ENCODE measurements at places on chromosomes 1 and 21. TPM values are rescaled to one million over a fixed set of nuclear protein-coding genes. Genes with fewer than 3 reads are reported as not detected.

The DIO1 gene
- total RNA-seq: not detected

The IARS2 gene
- total RNA-seq: 50.7 TPM

The TACSTD2 gene
- total RNA-seq: 9.7 TPM

The PRAMEF12 gene
- not detected for total RNA-seq

The TRIM46 gene
- 6.4 TPM for total RNA-seq

The PNRC2 gene
- 73.3 TPM for total RNA-seq

The PBX1 gene
- 120 TPM for total RNA-seq

The ITLN1 gene
- not detected for total RNA-seq

The CCDC30 gene
- 0.13 TPM for total RNA-seq

The AQP10 gene
- under 0.01 TPM for total RNA-seq

The CCDC27 gene
- total RNA-seq: not detected

The RIPPLY3 gene
- total RNA-seq: not detected

The RAB3B gene
- total RNA-seq: 3.9 TPM

The SARS1 gene
- total RNA-seq: 183 TPM

The VSIG8 gene
- total RNA-seq: not detected

The EDARADD gene
- 0.48 TPM for total RNA-seq

The DIRAS3 gene
- total RNA-seq: 48.4 TPM
